ENCODE measurements at places on chromosomes 5 and 9. TPM values are rescaled to one million over a fixed set of nuclear protein-coding genes. Genes with fewer than 3 reads are reported as not detected.

DMGDH gene
- total RNA-seq, result not detected

EGFL7 gene
- total RNA-seq, result 2.0 TPM

CCDC112 gene
- total RNA-seq, result 0.39 TPM

INSL6 gene
- total RNA-seq, result not detected

PTGER4 gene
- 0.39 TPM for total RNA-seq
